Nasal cavity respiratory epithelium epithelial cell of viscerocranial mucosa (primary cell): ENCODE measurements at places on chromosomes 16 and 17. TPM values are rescaled to one million over a fixed set of nuclear protein-coding genes. Genes with fewer than 3 reads are reported as not detected.

UBE2G1 gene
- total RNA-seq: 44.4 and 66.3 TPM in 2 replicates

DNAH2 gene
- under 0.01 and 0.21 TPM in 2 replicates for total RNA-seq

PRPF8 gene
- total RNA-seq: 88.9 and 187 TPM in 2 replicates

MAF gene
- 3.8 and 25.4 TPM in 2 replicates for total RNA-seq
